ENCODE measurements at places on chromosomes 4 and X. TPM values are rescaled to one million over a fixed set of nuclear protein-coding genes. Genes with fewer than 3 reads are reported as not detected.

DNA sequence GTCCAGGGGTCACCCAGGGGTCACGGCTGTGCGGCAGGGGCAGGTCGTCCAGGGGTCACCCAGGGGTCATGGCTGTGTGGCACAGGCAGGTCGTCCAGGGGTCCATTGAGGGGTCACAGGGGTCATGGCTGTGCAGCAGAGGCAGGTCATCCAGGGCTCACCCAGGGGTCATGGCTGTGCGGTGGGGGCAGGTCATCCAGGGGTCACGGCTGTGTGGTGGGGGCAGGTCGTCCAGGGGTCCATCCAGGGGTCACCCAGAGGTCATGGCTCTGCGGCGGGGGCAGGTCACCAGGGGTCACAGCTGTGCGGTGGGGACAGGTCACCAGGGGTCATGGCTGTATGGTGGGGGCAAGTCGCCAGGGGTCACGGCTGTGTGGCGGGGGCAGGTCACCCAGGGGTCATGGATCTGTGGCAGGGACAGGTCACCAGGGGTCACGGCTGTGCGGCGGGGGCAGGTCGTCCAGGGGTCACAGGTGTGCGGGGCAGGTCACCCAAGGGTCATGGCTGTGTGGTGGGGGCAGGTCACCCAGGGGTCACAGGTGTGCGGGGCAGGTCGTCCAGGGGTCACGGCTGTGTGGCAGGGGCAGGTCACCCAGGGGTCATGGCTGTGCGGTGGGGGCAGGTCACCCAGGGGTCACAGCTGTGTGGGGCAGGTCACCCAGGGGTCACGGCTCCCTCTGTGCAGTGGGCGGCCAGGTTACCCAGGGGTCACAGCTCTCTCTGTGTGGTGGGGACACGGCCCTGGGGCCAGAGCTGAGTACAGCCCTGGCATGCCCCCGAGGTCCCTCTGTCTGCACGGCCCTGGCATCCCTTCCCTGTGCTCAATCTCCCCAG is 16.0 kb downstream of the ATP5ME start:
- no peak for DNase-seq

Gene F9
- total RNA-seq = not detected

Gene SPANXN3
- not detected for total RNA-seq

Gene UGT2B10
- not detected for total RNA-seq

- DNase-seq = no peak
Observed at GRCh38 chr4:88672987-88673386, 24.6 kb downstream of the NAP1L5 start.

Gene CDKL2
- 5.0 TPM for total RNA-seq

Gene LUZP4
- not detected for total RNA-seq

GRCh38 chrX:2620576-2620975 is 70.5 kb upstream of the CD99 start:
- no peak for DNase-seq

DNA sequence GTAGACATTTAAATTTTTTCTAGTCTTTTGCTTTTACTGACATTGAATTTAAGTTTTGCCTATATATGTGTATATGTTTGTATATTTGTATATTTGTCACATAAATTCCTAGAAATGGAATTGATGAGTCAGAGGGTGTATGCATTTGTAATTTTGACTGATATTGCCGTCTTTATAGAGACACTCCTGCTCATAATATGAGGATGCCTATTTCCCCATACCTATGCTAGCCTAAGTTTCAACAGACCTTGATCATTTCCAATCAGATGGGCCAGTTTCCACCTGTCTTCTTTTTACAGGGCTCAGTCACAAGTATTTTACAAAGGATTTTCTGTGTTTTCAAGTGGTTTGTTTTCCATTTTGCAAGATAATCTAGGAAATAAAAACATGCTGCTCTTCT is 10.8 kb downstream of the PDLIM5 start:
- DNase-seq = no peak

- no peak for DNase-seq
Observed at GRCh38 chr4:87196146-87196545, 24.3 kb downstream of the KLHL8 start.

Gene CT45A7
- total RNA-seq = not detected

Gene XKRX
- not detected for total RNA-seq

- DNase-seq = no peak
Observed at GRCh38 chr4:10321931-10322330, 135.3 kb downstream of the ZNF518B start.

DNA sequence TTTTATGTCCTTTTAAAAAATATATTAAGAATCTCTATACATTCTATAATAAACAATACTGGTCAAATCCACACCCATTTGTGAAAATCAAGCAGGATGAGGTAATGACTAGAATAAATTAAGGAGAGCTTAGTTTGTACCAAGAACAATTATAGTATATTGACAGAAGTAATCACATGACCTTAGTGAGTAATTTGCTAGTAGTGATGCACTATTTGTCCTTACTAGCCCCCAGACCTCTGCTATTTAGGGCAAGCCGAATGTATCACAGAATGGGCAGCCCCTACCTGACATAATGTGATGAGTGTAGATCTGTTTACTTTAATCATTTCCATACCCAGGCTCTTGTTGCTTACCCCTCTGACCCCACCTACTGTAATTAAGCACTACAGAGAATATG is 15.8 kb downstream of the ATP1B4 start:
- no peak for DNase-seq

Gene GAGE1
- total RNA-seq = not detected

Gene TSPAN7
- total RNA-seq = 0.40 TPM

- no peak for DNase-seq
Observed at GRCh38 chr4:70863099-70863790, 23.6 kb upstream of the GRSF1 start.

DNA sequence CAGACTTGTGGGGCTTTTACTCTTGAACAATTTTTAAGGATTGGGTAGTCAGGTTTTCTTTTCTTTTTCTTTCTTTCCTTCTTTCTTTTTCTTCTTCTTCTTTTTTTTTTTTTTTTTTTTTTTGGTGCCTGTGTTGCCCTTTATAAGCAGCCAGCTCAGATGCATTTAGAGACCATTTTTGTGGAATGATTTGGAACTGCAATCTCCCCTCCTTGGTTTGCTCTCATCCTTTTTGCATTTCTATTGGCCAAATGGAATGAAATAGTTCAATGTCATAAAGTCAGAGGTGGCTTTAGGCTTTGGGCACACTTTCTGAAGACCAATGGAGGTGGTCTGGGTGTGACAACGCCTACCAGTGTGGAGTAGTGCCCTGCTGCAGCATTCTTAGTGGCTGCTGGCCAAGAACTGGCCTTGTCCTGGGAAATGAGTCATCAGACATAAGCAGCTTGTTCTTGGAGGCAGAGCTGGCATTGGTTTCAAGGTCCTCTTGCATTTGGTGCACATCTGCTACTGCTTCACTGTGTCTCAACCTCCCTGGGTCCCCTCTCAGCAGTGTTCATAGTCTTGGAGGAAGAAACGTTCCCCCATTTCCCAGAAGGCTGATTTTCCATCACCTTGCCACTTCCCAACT is 84.5 kb downstream of the CT47B1 start:
- DNase-seq = no peak

Gene NEIL3
- total RNA-seq = 2.1 TPM

GRCh38 chr4:123014038-123014437 is 91.6 kb upstream of the NUDT6 start:
- DNase-seq = no peak

- DNase-seq = no peak
Observed at GRCh38 chr4:168797194-168797593, 212.9 kb downstream of the CBR4 start.

GRCh38 chrX:31545726-31546125 is 473.9 kb upstream of the FTHL17 start:
- DNase-seq = no peak

DNA sequence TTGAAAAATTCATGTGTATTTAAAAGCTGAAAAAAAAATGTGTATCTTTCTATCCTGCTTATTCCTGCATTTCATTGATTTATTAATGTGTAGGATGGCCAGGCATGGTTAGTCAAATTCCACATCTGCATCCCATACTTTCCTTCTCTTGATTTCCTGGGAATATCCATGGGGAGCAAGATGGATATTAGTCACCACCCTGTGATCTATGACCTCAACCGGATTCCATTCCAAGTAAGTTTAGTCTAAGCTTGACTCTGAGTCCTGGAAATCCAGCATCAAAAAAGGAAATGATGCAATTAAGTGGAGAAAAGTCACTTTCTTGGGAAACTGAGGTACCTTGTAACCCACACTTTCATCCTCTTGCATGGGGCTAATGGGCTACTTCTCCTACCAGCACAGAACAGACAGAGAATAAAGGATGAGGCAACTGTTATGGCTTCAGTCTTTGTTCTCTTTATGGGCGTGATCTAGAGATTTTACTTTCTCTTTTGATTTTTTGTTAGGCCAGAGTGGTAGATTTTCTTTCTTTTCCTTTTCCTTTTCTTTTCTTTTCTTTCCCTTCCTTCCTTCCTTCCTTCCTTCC is 17.1 kb upstream of the BEX4 start:
- DNase-seq = no peak

- no peak for DNase-seq
Observed at GRCh38 chr4:93394545-93395081, 433.9 kb upstream of the ATOH1 start.

Gene NSG1
- not detected for total RNA-seq

DNA sequence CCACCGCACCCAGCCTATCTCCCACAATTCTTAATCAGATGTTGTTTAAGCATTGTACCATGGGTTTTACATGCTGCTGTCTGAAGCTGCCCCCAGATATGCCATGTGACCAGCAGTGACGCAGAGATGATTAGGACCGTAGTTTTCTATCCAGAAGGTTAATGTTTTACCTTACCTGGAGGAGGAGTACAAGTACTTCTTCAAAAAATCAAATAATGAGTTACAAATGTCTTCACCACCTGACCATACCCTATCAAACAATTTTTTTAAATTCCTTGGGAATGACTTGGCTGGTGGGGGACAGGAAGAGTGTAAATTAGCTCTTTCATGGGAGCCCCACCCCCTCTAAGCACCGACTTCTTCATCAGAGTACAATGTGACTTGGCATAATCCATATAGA is 16.2 kb upstream of the SGMS2 start:
- no peak for DNase-seq

- no peak for DNase-seq
Observed at GRCh38 chr4:183328832-183329231, 6.6 kb upstream of the CLDN24 start.

Gene SLC6A8
- total RNA-seq = 77.0 TPM

GRCh38 chrX:110759785-110760184 is 35.8 kb downstream of the CHRDL1 start:
- DNase-seq = no peak

DNA sequence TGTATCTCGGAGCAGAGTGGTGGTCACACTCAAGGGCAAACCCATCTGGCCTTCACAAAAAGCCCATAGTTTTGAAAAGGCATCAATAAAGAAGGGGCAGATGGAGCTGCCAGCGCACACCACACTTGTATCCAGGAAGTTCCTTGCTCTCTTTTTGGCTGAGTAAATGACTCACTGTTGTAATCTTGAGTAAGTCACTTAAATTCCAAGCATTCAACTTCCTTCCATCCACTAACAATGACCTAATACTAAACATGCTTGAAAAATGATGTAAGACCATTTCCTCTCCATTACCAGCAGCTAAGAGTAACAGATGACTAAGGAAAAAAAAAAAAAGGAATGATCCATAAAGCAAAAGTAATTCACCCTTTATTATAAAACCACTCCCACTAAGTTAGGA is 32.4 kb upstream of the MYOZ2 start:
- no peak for DNase-seq

DNA sequence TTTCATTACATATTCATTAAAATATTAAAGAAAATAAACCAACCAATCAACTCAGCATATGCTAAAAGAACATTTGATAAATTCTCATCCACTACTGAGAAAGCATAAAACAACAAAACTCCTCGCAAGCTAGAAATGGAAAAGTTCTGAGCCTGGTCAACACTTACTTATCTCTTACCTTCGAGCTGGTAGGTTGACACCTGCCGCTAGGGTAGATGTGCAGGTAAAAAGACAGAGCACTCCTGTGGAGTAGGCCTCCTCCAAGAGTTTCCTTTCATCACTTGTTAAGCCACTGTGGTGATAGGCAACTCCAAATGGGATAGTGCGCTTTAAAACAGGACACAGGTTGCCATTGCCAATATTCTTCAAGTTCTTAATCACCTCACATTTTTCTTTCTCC is 18.9 kb downstream of the HELQ start:
- no peak for DNase-seq

Gene EIF1AX
- 61.1 TPM for total RNA-seq

DNA sequence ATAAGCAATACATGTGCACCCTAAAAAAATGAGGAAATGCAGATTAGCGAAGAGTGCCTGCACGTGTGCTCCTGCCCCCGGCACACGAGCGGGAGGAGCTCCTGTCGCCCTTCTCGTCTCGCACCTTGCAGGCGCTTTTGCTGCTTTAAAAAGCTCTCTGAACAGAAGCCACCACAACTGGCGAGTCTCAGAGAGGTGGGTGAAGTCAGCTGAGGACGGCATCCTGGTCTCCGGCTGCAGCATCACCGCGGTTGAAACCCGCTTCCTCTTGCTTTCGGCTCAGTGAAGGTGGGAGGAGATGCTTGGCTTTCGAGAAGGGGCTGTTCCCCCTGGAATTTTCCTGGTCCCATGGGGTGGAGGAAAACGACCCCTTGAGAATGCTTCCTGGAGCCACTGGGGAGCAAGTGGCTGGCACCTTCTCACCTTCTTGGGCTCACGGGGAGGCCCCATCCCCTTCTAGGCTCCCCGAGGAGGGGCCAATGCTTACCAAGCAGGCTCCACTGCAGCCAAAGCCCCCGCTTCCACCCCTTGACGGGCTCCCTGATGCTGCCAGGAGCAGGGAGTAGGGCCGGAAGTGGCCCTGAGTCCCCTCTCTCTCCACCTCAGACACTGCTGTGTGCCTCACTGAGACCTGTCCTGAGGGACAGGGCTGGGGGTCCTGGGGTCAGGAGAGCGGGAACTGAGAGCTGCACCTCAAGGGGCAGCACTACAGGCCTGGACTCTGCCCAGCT is 29.2 kb upstream of the MXD4 start:
- DNase-seq = no peak

- DNase-seq = no peak
Observed at GRCh38 chr4:152659806-152660205, 20.0 kb downstream of the TMEM154 start.

- no peak for DNase-seq
Observed at GRCh38 chr4:151228189-151229119, 48.5 kb upstream of the PRSS48 start.

DNA sequence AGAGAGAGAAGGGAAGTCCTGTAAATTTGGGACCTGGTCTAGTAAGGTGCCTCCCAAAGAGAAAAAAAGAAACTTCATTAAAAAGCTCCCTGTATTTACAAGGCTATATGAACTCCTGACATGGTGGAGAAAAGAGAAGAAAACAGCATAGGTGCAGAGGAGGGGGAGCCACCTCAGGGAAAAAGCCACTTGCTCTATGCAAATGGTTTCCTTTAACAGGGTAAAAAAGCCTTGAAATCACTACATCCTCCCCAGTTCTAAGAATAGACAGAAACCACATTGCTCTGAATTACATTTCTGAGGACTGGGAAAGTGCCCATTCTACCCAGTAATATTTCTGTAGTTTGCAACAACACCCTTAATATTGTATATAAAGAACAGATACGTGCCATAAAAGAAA is 165.5 kb downstream of the KLF8 start:
- DNase-seq = no peak

Measured in osteocyte (in vitro differentiated cells).